ENCODE measurements at places on chromosomes 11 and 22.
A peak's percentile ranks its signal among the peaks of the same experiment; 100 is the strongest.

GRCh38 chr11:117143390-117143789 lies 697 bp upstream of the PAFAH1B2 start:
- peak; percentile 14 for DNase-seq

GRCh38 chr11:73734993-73735392 lies 25.9 kb downstream of the RAB6A start:
- DNase-seq, result no peak

- no peak for DNase-seq
Measured at GRCh38 chr11:121071846-121072450, 29.1 kb upstream of the TECTA start.

- DNase-seq, result no peak
Measured at GRCh38 chr22:44550711-44551491, 52.9 kb upstream of the RTL6 start.

DNA sequence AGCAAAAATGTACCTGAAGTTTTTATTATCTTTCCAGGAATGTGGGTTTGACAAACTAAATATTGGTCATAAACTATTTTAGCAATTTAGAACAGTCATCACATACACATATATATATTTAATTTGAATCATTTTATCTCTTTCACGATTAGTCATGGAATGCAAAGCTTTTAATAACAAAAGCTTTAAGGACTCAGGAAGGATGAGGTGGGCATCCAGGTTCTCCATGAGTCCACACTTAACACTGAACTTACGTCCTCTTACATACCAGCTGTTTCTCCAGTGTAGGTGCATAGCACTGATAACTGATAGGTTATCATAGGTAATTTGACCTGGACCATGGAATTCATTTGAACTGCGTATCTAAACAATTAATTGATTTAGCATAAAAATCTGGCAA lies 28.1 kb upstream of the GNAZ start:
- DNase-seq, result no peak

GRCh38 chr11:63643205-63643604 lies 28.0 kb downstream of the ATL3 start:
- no peak for DNase-seq

DNA sequence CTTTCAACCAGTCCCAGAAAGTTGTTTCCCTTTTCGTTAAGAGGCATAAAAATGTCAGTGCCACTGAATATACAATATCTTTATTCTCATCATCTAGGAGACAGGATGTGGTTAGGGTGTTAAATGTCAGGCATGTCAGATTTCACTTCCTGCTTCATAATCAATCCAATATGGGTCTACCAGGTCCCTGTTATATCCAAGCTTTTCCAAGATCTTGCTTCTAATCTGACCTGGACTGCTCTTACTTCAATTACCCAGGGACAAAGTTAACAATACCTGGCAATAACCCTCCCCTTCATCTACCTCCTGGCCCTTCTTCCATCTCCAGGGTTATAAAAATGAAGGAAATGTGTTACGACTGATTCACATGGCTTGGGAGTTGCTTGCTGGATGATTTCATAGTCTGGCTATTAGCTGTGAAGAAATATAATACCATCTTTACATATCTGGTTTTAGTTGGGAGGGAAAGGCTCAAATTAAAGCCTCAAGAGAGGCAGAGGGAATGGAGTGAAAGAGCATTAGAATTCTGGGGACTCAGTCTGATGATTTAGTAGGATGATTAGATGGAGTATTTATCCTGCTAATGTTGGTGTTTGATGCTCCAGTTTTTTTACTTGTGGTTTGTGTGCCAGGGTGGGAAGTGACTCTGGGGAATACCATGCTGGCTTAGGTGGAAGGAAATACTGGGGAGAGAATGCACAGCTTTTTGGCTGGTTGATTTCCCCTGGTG lies 534.3 kb downstream of the ETS1 start:
- DNase-seq, result no peak

DNA sequence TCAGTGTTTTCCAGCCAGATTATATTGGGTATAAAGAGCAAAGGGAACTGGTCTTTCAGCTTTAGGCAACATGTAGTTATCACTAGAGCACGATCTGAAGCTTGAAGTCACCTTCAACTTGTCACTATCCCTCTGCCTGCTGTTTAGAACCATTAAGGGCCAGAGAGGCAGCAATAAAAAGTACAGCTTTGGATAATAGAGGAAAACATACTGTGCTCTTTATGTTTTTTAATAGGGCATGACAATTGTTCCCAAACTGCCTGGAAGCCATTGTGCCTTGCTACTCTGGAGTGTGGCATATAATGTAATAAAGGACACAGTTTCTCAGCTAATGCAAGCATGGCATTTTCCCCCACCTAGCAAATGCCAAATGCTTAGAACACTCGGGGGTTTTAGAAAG lies 1912.0 kb upstream of the RAG2 start:
- DNase-seq, result no peak

DNA sequence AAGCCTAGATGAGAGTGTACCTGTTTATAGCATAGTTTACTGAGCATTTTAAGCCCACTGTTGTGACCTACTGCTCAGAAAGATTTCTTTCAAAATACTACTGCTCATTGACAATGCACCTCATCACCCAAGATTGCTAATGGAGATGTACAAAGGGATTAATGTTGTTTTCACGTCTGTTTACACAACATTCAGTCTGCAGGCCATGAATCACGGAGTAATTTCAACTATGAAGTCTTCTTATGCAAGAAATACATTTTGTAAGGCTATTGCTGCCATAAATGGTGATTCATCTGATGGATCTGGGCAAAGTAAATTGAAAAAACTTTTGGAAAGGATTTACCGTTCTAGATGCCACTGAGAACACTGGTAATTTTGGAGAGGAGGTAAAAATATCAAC lies 112.9 kb downstream of the KIF18A start:
- no peak for DNase-seq

- no peak for DNase-seq
Measured at GRCh38 chr11:65295001-65295400, 19.7 kb upstream of the CDC42EP2 start.

- no peak for DNase-seq
Measured at GRCh38 chr11:75244052-75244814, 3.7 kb downstream of the TPBGL start.

All from activated CD4-positive, alpha-beta T cell treated with anti-CD3 and anti-CD28 coated beads, Interleukin-2, amount 50 U/mL, for 1 hour (primary cell).